ENCODE measurements at places on chromosomes 5 and 9.

GRCh38 chr5:171493646-171494393, 74.4 kb downstream of the FGF18 start:
- no peak for DNase-seq

- DNase-seq: no peak
Observed at GRCh38 chr9:116153765-116154333, at the start of gene PAPPA. Gene PAPPA, plus strand, starts transcription at chr9:116153791. Its CDS starts 382 bp downstream, at chr9:116154173.

GRCh38 chr9:107710953-107711352, 221.4 kb upstream of the KLF4 start:
- DNase-seq: no peak

DNA sequence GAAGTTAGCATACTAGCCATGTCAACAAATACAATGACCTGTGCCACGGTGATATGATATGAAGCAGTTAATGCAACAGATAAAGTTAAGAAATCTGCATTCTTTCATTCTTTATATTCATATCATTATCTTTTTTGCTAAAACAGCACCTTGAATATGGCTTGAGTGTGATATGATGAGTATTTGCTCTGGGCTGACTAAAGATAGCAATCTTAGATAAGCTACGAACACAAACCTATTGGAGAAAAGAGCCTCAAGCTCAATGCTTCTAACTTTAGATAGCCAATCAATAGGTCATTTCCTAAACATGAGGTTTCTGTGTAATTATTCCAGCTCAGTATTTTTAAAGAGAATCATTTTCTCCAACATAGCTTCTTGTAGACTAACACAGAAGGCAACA, 61.7 kb downstream of the NR2F1 start:
- DNase-seq: no peak

Data from CD4-positive, alpha-beta T cell treated with Interferon alpha-2 for 1 hour (primary cell).